NCI-H2081 (cell line): ENCODE measurements at places on chromosomes 12 and 14.

DNA sequence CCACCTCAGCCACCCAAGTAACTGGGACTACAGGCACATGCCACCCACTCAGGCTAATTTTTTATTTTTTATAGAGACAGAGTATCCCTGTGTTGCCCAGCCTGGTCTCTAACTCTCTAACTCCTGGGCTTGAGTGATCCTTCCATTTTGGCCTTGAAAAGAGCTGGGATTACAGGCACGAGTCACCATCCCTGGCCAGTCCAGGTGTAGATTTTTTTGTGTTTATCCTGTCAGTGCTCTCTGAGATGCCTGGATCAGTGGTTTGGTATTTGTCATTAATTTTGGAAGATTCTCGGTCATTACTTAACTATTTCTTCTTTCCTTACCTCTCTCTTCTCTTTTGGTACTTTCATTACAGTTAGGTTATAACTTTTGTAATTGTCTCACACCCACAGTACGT is 5.3 kb upstream of the HIF1A start:
- no peak for DNase-seq

DNA sequence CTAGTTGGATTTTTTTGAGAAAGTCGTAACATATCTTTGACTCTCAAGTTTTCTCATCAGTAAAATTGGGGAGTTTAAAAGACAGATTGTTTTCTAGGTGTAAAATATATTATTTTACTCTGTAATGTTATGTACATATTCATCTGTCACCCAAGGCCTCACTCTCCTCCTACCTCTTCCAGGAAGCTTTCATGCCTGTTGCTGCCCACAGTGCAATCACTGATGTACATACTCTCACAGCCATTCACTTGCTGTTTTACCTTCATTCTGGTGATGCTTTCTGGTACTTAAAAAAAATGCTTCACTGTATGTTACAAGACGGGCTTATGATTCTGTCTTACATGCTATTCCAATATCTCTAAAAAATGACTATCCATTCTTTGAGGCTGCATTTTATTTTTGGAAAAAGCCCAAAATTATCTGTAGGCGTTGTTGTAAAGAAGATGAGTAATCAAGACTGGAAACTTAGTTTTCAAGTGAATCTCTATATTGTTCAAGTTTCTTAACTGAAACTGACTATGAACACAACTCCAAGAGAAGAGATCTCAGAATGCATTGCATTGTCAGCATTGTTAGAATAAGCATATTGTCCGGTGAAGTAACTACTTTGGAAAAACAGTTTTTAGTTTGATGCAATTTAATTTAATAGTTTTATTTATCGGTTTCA is 82.5 kb downstream of the LMO3 start:
- no peak for DNase-seq

GRCh38 chr12:112375105-112375504 is 7.1 kb downstream of the HECTD4 start:
- no peak for DNase-seq

DNA sequence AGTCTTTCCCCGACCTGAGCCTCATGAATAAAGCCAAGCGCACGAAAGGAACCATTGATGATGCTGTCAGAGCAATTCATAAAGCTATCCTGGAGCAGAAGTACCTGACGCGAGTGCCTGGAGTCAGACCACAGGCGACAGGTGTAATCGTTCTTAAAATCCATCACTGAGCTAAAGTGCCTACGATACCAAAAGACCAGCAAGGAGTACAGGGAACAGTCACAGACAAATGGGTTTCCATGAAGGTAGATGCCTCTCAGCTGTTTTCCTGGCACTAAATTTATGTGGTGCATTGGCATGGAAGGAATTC is 1.4 kb upstream of the PCED1B start:
- DNase-seq: no peak

- no peak for DNase-seq
These were observed 143.1 kb upstream of the NUDT4 start for GRCh38 chr12:93234641-93235040.

DNA sequence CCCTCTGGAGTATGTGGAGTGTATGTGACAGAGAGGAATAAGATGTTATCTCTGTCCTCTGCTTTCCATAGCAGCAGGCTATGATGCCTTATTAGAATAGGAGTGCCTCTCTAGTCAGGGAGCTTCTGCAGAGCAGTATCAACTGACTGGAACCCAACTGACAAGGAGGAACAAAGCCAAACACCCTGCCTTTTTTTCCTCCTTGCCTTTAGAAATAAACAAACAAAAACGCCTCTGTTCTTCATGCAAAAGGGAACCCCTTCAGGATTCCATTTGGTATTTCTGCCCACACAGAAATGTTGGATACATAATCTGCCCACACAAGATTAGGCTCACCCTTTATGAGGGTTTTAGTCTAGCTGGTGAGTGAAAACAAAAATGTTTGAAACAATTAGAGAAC is 50.3 kb downstream of the VRK1 start:
- DNase-seq: no peak

- DNase-seq: no peak
These were observed 972 bp downstream of the PTGDR start for GRCh38 chr14:52268279-52269061.

- DNase-seq: peak; percentile 62
These were observed 1.4 kb upstream of the SOX5 start for GRCh38 chr12:23950775-23951451.

DNA sequence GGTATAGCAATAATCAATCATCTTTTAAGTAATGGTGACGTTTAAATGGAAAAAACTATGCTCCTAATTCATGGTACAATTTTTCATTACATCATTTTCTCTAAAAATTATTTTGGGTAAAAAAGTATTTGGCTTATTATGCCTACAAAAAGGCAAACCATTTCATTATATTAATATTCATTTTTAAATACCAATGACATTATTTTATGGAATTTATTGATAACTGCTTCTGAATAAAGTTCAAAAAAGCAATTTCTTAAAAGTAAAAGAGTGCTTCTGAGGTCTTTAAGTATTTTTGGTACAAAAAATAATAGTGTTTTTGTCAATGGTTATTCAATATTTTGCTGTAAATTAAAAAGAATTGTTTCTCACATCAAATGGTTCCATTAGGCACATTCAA is 12.2 kb downstream of the SLC38A2 start:
- DNase-seq: no peak

- no peak for DNase-seq
These were observed 87.0 kb upstream of the DAAM1 start for GRCh38 chr14:59101476-59101875.

- DNase-seq: no peak
These were observed 30.4 kb downstream of the CDC42BPB start for GRCh38 chr14:103026988-103027387.

DNA sequence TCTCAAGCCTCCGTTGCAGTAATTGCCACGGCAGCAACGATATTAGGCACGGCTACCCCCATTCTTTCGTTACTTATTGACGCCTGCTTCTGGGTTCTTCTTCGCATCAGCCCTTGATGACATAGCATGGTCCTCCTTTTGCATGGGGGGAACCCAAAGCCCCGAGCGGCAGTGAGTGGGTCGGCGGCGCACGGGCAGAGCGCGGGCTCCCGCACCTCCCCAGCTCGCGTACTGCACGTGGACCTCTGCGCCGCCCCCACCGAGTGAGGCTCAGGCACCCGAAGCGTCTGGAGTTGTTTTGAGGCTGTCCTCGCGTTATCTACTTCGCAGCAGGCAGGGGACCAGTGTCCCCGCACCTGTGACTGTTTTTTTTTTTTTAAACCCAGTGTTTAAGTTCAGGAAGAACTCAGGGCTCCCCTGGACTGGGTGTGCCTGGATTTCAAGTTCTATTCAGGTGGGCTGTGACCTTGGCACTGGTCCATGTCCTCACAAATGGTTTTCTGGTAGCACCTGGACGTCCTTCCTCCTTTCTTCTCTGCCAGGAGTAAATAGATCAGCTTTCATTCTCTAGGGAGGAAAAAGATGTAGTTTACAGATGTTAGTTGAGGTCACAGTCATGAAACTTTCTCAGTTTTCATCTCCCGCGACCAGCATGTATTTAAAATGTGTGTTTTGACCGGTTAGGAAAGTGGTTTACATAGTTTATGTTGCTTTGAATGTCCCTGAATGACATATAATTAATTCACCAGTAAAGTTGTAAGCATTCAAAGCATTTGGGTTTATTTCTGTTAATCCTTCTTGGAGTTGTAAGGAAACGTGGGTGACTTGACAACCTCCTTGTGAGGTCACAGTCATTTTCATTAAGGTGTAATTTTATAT is 1.4 kb upstream of the FOXN4 start:
- peak; percentile 62 for DNase-seq

DNA sequence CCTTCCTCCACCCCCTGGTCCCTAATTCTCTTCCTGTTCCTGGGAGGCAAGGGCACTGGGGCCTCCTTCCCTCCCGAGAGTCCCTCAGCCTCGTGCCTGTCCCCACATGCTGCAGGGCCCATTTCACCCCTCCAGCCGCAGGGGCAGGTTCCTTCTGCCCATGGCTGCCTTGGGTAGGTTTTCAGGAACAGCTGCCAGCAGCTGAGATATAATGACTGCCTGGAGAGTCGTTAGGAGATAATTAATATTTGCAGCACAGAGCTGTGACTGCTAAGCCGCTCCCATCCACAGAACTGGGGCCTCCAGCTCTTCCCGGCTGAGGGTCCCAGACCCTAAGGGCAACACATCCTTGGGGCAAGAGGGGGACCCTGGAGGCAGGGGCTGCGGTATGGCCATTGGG is 211.9 kb upstream of the LHX5 start:
- DNase-seq: no peak

GRCh38 chr14:93775744-93776143 is 12.5 kb downstream of the PRIMA1 start:
- no peak for DNase-seq

- no peak for DNase-seq
These were observed 11.4 kb upstream of the NOPCHAP1 start for GRCh38 chr12:104974626-104975290.

- DNase-seq: no peak
These were observed 454.4 kb downstream of the VRK1 start for GRCh38 chr14:97251491-97252155.

GRCh38 chr14:90795744-90796143 is 20.5 kb downstream of the TTC7B start:
- no peak for DNase-seq

DNA sequence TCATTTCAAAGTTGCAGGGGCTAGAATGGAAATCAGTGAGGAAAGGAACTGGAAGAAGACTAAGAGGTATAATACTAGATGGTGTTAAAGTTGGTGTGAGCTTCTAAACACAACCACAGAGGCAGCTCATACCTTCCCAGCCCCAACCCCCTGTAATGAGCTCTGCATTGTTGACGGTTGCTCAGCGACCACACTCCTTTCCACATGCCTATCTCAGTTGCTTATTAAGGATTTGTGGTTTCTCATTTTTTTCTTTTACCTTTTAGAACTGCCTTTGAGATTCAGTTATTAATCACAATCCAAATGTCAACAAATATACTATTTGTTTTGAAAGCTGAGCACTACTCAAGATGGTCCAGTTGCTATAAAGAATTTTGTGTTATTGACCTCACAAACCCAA is 62.1 kb upstream of the KIF21A start:
- no peak for DNase-seq

DNA sequence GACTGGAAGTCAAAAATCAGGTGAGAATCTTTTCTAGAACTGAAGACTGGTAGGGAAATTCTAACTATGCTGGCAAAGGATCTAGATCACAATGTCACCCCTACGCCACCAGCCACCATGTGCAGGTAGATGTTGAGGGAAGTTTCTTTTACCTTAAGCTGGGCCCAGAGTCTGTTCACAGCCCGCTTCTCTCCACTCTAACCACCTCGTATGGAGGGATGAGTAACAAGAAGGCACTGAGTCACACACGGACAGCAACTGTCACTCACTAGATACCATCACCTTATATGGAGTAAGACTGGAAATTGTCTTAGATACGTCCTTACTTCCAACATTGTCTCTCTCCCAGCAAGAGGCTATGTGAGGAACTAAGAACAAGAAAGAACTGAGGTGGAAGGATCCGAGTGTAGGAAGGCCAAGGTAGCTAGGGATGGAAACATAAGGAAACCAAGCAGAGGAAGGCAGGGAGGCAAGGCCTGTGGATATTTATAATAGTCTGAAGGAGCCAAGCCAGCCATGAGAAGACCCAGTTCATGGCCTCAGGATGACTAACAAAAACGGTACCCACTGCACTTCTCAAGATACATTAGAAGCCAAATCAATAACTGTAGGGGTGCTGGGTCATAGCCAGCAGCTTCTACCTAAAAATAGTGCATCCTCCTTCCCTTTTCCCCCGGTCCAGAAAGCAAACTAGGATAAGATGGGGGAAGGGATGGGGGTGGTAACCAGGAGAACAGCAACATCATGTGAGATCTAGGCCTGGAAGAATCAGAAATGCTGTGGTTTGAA is 15.5 kb downstream of the REM2 start:
- DNase-seq: no peak
